ENCODE measurements at places on chromosomes 5 and 9. TPM values are rescaled to one million over a fixed set of nuclear protein-coding genes. Genes with fewer than 3 reads are reported as not detected.

Gene KIF12
- 0.59 TPM for total RNA-seq

Gene CDC14B
- total RNA-seq, result 38.1 TPM

Gene GCNT4
- total RNA-seq, result 0.25 TPM

Gene TNC
- total RNA-seq, result 54.9 TPM

Gene PPP2R2B
- total RNA-seq, result 22.5 TPM

- DNase-seq, result no peak
Measured at GRCh38 chr9:99265691-99266090, 43.6 kb downstream of the SEC61B start.

DNA sequence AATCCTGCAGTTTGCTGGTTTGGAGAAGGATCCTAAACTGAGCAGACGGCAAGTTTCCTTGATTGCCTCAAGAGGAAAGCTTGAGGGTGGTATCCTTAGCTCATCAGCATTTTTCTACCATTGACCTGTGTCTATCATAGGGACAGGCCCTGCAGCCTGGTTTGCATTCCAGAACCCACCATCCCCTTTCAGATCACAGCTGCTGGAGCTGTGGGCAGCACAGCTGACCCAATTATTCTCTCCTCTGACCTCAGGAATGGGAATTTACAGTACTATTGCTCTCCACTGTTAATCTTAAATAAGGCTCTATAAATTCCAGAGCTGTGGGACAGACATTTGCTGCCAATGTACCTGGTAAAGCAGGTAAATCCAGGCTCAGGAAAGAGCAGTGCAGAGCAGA, 163.0 kb downstream of the SPOCK1 start:
- DNase-seq, result no peak

DNA sequence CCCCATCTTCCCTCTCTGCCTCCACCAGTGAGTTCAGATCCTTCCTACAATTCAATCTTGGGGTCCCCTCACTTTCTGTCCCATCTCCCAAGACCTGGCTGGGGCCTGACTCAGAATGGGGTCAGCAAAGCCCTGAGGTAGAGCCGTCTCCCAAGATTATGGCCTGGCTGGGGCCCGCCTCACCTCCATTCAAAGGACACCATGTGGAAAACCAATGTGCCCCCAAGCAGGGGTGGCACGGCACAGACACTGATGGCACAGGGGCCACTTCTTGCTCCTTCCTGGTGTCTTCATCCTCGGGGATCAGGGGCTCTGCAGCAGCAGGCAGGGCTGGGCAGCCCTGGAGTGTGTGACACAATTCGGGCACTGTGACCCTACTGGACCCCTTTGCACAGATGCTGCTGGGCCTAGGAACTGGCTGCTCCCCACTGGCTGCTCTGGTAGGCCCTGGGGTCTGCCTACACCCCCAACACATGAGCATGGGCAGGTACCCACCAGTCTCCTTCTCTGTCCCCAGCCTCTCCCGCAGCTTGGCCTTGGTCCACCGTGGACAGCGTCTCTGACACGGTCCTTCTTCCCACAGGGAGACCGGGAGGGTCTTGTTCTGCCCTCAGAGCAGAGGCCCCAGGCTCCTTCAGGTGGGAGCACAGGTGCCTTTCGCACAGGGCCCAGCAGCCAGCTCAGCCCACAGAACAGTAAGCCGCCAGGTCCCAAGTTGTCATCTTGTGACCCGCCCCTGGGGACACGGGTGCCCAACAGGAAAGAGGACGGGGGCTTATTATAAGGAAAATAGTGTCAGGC, 89.5 kb downstream of the ADAMTS2 start:
- no peak for DNase-seq

GRCh38 chr9:93679536-93680442, 103.4 kb downstream of the PHF2 start:
- DNase-seq, result no peak
